ENCODE measurements at places on chromosomes 16 and 17.

- no peak for DNase-seq
Measured at GRCh38 chr17:5757314-5757907, 173.1 kb upstream of the NLRP1 start.

DNA sequence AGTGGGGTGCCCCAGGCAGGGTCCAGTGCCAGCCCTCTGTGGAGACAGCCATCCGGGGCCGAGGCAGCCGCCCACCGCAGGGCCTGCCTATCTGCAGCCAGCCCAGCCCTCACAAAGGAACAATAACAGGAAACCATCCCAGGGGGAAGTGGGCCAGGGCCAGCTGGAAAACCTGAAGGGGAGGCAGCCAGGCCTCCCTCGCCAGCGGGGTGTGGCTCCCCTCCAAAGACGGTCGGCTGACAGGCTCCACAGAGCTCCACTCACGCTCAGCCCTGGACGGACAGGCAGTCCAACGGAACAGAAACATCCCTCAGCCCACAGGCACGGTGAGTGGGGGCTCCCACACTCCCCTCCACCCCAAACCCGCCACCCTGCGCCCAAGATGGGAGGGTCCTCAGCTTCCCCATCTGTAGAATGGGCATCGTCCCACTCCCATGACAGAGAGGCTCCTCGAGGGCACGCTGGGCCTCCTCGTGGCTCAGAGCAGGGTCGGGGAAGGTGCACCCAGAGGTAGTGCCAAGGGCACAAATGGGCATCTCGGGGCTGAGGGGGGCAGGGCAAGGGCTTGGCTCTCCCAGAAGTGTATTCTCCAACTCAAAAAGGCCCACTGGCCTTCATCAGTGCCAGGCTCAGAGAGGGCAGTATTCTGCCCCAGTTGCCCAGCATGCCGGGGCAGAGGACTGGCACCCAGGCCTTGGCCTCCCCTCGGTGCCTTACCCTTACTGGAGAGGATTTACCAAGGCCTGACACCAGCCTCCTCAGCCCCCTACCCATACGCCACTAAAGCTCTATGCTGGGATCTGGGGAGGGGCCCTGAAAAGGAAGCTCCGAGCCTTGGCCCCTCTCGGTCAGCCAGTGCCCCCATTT is at the start of gene CDH5:
CDH5 (plus strand) TSS at position 259 of the 867 bp plus-strand sequence. CDS start 12,647 bp downstream, outside the sequence.
- DNase-seq = no peak

DNA sequence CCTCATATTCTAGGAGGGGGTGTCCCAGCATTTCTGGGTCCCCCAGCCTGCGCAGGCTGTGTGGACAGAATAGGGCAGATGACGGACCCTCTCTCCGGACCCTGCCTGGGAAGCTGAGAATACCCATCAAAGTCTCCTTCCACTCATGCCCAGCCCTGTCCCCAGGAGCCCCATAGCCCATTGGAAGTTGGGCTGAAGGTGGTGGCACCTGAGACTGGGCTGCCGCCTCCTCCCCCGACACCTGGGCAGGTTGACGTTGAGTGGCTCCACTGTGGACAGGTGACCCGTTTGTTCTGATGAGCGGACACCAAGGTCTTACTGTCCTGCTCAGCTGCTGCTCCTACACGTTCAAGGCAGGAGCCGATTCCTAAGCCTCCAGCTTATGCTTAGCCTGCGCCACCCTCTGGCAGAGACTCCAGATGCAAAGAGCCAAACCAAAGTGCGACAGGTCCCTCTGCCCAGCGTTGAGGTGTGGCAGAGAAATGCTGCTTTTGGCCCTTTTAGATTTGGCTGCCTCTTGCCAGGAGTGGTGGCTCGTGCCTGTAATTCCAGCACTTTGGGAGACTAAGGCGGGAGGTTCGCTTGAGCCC is 11.6 kb downstream of the STH start:
- DNase-seq = no peak

DNA sequence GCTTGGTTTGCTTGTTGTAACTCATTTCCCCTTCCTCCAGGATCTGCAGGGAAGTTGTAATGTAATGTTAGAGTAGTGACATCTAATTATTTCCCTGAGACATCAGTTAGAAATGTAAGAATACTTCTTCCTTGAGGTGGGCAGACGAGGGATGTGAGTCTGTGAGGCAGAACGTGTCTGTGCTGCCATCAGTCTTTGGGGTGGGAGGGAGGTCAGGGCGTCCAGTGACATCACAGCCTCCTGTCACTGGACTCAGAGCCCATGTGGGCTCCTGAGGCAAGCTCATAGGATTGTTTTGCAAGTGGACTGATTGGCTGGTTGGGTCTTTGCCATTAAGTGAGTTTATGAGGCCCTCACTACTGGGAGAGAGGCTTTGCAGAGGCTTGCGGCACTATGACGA is 188.8 kb downstream of the CCDC182 start:
- DNase-seq = no peak

DNA sequence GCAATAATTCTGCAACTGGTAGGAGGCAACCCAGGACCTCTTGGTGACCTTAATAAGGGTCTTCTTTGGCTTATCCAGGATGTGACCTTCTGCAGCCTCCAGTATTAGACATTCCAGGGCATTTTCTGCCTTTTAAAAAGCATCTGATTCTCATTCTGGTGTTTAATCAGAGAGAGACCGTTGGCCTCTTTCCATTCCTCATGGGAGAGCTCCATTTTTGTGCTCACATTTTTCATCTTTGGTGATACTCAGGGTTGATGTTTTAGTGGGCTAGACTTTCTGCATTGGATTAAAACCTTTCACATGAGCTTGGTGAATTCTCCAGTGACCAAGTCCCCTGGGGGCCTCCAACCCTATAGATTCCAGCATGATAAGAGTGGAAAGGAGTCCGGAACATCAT is 150.2 kb upstream of the CACNG5 start:
- DNase-seq = no peak

GRCh38 chr17:8941980-8942622 is 23.4 kb downstream of the PIK3R5 start:
- DNase-seq = peak; percentile 89

GRCh38 chr16:52569701-52570100 is 22.8 kb upstream of the TOX3 start:
- DNase-seq = no peak

GRCh38 chr16:3259836-3260235 is 3.4 kb upstream of the MEFV start:
- DNase-seq = no peak

DNA sequence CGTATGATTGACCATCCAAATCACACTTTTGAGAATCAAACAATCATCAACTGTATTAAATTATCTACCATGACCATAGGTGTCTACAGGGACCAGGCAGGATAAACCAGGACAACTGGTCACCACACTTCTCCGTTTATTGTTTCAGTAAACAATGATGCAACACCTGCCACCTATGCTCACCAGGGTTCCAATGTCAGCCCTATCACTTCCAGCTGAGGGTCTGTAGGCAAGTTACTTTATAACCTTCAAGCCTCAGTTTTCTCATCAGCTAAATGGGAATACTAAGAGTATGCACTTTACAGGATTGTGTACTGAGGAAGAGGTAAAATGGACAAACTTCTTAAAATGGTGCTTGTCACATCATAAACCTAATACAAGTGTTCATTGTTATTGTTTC is 14.9 kb downstream of the TMEM114 start:
- no peak for DNase-seq

- no peak for DNase-seq
Measured at GRCh38 chr17:36930583-36930900, 6.7 kb upstream of the LHX1 start.

DNA sequence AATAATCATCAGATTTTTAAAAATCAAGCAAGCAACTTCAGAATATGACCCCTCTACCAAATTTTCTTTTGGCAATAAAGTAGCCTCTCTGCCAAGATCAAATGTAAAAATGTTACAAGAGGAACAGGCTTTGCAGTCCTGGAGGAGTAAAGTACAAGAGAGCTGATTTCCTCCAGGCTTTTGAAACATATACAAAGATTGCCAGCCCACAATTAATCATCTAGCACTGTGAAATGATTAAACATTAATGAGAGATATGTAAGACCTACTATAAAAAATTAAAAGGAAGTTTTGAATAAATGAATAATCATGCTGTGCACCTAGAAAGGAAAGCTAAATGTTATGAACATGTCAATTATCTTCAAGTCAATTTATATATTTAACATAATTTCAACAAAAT is 26.3 kb downstream of the TXNDC11 start:
- DNase-seq = no peak

DNA sequence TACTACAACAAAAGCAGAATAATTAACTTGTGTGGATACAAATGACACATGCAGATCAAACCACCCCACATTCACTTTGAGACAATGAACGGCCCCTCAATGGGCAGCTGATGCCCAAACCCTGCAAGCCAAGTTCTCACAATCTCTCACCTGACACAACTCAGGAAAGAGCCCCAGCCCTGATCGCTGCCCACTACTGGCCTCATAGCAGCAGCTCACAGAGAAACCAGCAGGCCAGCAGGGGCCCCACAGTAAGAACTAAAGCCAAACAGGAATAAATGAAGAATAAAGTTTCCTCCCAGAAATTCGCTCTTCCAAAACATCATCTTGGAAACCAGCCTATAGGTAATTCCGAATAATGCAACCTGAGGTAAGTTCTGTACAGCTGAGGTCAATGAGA is 7.7 kb downstream of the AKTIP start:
- DNase-seq = no peak

DNA sequence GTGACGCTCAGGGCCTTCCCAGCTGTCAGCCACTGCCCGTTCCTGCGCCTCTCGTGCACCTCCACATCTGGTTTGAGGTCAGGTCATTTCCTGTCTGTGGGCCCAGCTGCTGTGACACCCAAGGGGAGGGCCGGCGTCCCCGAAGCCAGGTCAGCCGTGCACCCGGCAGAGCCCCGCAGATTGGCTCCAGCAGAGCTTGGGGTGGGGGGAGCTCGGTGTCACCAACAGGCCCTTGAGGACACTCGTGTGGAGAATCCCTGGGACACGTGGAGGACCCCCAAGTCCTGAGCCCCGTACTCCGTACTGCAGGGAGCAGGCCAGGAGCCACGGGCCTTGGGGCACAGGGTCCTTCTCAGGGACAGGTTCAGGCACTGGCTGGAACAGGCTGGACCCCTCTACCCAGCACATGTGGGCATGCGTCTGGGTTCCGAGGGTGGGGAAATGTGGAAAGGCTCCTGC is 4.8 kb downstream of the SPATA2L start:
- DNase-seq = peak; percentile 76

GRCh38 chr17:77645072-77646045 is 313.1 kb upstream of the TNRC6C start:
- peak; percentile 50 for DNase-seq

Data from CD8-positive, alpha-beta T cell (primary cell).